ENCODE measurements at places on chromosomes 1 and 21.

DNA sequence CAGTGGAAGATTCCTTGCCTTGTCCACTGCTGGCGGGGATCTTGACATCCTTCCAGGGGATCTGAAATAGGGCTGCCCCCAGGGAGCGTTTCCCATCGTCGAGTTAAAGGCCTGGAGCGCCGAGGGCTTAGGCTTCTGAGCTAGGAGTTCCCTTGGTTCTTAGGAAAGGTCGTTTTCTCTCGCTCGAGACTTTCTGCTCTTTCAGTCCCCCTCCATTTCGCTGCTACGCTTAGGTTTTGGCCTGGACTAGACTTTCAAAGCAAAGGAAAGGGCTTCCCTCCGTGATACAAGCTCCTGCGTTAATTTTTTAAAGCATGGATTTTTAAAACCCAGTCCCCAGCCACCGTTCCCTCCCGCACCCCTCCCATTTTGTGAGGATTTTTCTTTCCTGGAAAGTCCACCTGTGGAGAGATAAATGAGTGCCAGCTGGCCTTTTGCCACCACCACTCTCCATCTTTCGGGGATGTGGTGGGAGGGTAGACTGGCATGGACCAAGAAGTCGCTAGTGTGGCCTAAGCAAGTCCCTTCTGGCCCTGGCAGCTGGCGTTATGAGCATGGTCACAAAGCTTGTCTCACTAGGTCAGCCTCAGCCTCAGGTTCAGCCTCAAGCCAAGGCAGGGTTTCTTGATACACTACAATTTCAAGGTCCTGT, 9.2 kb downstream of the NR5A2 start:
- no peak for DNase-seq

- DNase-seq: no peak
Observed at GRCh38 chr1:111552587-111552986, 49.2 kb upstream of the ADORA3 start.

GRCh38 chr1:207941665-207942064, 30.7 kb upstream of the CD34 start:
- peak; percentile 23 for DNase-seq

DNA sequence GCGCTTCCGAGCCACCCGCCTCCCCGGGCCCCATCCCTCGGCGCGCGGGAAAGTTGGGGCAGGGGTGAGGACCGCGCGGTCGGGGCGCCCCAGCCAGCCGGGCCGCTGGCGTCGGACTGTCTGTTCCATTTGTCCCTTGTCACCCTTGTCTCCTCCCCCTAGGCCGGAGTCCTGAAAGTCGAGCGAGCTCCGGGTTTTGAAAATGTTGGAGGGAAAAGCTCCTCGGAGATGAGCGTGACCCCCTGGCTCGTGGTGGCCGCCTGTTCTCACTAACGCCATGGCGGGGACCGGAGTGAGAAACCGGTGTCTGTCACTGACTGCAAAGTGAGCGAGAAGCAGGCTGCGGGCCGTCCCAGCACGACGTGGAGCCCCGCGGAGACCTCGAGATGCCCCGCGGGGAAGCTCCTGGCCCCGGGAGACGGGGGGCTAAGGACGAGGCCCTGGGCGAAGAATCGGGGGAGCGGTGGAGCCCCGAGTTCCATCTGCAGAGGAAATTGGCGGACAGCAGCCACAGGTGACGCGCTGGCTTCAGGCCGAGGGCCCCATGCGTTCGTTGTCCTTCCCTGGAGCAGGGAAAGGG, 491 bp downstream of the PER3 start:
- no peak for DNase-seq

- no peak for DNase-seq
Observed at GRCh38 chr1:63743781-63744180, 30.0 kb upstream of the ROR1 start.

- DNase-seq: no peak
Observed at GRCh38 chr1:231108516-231109302, 53.1 kb upstream of the TRIM67 start.

GRCh38 chr1:75053207-75053606, 81.0 kb upstream of the LHX8 start:
- peak; percentile 27 for DNase-seq

DNA sequence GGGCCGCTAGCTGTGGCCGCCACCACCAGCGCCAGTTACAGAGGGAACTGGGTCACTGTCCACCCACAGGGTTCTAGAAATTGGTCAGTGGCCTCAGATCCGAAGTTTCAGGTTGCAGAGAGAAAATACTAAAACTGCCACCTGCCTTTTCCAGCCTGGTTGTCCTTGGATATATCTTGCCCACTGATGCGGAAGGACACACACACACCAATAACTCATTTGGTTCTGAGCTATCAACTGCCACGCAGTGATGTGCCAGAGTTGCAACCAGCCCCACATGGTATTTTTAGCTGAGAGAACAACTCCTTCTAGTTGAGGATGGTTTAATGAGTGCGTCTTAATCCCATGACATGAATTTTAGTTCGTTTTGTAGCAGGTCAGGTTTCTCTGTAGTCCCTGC, 68.1 kb downstream of the SH3BGR start:
- no peak for DNase-seq

GRCh38 chr1:236720206-236720605, 33.9 kb downstream of the ACTN2 start:
- DNase-seq: no peak

DNA sequence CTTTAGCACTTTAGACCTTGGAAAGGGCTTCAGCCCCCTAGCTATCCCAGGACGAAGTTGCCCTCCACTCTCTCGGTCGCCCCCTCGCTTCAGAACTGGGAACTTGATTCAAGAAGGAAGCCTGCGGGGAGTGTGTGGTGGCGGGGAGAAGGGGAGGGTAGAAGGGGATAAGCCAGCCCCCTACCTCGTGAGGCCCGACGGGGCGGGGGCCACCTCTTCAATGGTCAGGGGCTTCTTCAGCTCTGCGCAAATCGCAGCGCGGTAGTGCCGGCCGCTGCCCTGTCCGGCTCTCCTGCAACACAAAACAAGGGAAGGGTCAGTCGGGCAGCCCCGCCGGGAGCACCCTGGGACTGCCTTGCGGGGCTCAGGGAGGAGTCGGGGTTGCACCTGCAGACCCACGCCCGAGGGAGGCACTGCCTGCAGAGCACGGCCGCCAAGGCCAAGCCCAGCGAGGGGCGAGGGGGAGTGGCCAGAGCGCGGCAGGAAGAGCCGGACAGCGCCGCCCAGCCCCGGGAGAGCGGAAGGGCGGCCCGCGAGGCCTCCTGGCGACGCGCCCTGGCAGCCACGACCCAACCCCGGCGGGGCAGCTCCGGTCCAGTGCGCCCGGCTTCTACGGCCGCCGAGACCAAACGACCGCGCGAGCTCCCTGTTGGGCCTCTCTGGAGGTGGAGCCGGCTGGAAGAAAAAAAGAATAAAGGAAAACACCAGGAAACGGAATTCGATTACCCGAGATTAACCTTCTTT, 56.2 kb upstream of the RASAL2 start:
- peak; percentile 48 for DNase-seq

All from mammary epithelial cell (primary cell).